ENCODE measurements at places on chromosomes 13 and 19.

DNA sequence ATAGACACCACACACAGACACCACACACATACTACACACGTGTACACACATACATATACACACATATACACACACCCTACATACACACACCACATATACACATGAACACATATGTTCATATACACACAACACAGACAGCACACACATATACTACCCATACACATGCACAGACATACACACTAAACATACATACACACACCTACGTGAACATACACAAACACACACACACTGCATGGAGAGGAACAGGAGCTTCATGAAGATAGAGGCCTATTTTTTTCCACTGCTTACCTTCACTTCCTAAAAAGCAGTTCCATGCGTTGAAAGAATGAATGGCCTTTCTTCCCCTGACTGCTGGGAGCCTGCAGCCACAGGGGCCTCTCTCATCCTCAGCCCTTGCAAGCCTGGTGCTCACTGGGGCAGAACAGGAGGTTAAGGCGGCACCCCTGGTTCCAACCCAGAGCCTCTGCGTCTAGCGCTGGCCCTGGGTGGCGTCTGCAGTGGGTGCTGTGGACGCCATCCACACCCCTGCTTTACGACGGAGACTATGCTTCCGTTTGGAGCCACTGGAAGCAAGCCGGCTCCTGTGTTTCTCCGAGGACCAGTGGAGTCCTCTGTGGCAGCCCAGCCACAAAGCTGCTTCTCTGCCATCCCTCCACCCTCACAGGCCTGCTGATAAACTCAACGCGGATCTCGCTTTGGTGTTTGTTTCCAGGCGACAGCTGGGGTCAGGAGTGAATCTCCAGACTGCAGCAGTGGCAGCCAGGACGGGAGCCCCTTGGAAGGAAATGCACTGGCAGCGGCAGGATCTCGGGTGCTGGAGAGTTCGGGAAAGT, 1.9 kb upstream of the RASA3 start:
- peak; percentile 59 for DNase-seq

GRCh38 chr13:112893570-112894422, 75.2 kb upstream of the MCF2L start:
- DNase-seq: peak; percentile 86

DNA sequence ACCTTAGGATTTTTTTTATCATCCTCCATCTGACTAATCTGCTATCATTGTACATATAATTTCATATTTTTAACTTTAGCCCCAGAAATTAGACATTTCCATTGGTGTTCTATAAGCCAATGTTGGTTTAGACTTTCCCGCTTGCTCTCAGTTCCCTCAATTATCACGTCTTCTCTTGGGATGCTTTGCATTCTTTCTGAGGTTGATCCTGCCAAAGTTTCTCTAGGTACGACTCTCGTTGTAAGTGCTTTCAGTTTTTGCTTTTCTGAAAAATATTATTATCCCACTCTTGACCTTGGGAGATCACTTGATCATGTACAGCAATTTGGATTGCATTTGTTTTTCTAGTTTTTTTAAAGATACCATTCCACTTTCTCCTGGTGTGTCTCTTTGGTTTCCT, 270.2 kb downstream of the IRS2 start:
- DNase-seq: no peak

DNA sequence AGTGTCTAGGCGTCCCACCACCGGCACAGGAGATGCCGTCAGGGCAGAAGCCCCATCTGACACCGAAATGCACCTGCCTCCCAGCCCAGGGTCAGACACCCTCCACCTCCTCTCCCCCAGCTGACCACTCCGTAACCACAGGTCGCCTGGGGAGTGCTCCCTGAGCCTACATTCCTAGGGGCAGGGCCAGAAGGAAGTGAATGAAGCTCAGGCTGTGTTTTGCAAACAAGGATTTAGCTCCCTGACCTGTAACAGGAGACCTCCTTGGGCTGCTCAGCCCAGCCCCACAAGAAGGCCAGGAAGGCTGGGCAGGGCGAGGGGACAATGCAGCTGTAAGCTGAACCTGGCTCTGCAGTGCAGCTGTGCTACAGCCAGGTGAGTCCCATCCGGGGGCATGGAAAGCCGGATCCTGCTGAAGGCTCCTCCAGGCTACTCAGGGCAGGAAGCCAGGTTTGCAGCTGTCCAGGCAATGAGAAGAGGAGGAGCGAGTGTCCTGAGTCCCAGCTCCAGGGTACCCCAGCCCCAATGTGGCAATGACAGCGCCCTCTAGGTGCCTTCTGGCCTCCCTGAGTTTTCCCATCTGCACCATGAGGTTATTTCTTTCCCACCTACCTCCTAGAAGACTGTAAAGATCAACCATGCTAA, 42.1 kb downstream of the RHPN2 start:
- DNase-seq: no peak

DNA sequence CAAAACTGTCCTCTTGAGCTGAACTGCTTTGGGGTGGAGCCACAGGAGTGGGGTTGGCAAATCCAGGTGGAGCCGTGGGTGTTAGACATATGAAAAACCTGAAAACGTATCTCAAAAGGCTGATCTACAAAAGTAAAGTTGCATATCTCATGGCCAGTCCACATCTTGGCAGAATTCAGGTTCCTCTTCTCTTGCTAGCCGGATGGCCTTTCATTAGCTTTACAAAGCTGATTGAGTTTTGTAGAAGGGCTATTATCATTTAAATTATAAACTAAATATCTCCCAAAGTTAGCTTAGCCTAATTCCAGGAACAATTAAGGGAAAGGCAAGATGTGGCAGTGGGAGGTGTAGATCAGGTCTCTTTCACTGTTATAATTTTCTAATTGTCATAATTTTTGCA, 1427.7 kb downstream of the EFNB2 start:
- DNase-seq: no peak

- DNase-seq: no peak
Measured at GRCh38 chr13:79898202-79898826, 417.4 kb downstream of the NDFIP2 start.

- DNase-seq: peak; percentile 78
Measured at GRCh38 chr19:48480183-48480557, 11.0 kb downstream of the CYTH2 start.

GRCh38 chr19:16381756-16382401, 57.3 kb downstream of the KLF2 start:
- DNase-seq: no peak

DNA sequence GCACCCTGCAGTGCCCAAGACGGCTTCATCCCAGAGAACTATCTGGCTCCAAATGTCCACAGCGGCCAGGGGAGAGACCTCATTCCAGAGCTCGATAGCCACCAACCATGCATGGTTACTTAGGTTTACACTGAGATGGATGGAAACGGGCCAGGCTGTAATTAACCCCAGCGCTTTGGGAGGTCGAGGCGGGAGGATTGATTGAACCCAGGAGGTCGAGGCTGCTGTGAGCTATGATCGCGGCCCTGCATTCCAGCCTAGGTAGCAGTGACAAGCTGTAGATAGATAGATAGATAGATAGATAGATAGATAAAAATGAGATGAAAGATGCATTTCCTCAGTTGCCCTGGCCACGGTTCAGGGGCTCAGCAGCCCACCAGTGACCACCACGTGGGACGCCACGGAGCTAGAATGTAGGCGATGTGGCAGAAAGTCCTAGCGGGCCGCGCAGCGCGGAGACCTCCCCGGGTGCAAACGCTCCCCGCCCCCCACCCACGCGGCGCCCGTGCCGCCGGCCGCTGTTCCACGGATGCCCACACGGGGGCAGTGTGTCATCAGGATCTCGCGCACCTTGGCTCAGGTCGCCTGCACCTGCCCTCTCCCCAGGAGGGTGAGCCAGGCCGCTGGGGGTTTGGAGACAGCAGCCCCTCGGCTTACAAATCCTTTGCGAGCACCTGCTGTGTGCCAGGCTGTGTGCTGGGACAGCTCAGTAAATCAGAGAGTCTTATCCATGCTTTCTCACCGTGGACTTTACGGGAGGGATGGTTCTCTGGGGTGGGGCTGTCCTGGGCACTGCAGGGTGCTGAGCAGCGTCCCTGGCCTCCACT, 13.5 kb upstream of the TLE5 start:
- peak; percentile 86 for DNase-seq

GRCh38 chr19:8161135-8161646, 11.8 kb upstream of the FBN3 start:
- peak; percentile 68 for DNase-seq

DNA sequence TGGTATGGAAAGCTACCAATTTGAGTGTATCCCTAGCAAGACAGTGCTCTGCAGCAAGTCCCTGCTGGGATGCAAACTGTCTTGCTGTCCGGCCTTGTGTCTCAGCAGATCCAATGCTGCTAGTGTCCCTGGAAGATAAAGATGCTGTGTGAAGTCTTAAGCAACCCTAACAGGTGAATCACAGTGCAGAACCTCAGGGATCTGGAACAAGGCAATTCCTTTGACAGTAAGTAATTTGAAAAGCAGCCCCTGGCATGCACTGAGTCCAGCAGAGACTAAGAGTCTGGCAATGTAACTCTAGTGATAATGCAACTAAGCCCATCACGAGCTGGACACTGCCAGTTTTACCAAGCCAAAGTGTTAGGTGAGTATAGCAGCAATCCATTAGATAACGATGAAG, 1.7 kb upstream of the UCHL3 start:
- DNase-seq: no peak

DNA sequence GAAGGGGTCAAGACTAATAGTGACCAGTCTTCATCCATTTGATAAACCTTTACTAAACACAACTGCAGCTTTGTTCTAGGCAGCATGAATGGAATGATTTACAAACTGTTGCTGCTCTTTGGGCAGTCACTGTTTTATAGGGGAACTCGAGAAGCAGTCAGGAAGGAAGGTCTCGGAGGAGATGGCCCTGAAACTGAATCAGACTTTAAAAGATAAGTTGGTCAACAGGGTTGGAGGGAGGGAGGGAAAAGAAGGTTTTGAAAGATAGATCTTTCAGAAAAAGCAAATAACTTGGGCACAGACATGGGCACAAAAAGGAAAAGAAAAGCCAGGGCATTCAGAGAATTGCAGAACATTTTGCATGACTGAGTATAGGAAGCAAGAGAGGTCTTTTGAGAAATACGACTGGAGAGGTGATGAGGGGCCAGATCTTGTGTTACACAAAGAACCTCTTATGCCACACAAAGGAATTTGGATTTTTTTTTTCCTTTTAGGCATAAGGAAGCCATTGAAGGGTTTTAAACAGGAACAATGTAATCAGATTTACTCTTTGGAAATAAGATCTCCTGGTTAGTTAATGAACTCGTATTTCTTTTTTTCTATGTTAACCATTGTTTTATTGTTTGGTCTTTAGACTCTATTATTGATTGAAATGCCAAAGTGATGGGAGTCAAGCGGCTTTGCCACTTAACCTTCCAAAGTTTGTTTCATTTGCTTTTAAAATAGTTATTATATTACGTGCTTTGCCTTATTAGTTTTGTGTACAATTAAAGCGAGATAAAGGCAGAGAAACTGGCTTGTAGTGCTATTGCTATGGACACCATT, 37.5 kb upstream of the SACS start:
- peak; percentile 32 for DNase-seq

Measured in eye (tissue), 1 donor.